Activated T-helper 1 cell treated with anti-CD3 and anti-CD28 coated beads, Interleukin-2, amount 50 U/mL, for 16 hours (primary cell): ENCODE measurements at places on chromosomes 1 and 21.

DNA sequence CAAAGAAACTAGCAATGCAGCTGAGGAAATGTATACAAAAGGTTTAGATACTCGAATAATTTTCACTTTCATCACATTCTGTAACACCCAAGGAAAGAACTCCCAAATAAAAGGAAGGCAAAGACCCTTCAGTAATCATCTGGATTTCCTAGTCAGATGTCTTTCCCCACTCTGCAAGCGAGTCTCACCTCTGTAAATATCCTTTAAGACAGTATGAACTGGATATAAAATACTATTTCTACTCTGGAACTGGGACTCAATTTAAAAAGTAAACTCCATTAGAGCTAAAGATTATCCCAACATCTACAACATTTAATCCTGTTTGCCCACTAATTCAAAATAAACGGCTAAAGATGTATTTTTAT, 27.0 kb downstream of the C2CD2 start:
- no peak for DNase-seq

GRCh38 chr1:159991513-159991912, 37.5 kb upstream of the SLAMF9 start:
- no peak for DNase-seq

DNA sequence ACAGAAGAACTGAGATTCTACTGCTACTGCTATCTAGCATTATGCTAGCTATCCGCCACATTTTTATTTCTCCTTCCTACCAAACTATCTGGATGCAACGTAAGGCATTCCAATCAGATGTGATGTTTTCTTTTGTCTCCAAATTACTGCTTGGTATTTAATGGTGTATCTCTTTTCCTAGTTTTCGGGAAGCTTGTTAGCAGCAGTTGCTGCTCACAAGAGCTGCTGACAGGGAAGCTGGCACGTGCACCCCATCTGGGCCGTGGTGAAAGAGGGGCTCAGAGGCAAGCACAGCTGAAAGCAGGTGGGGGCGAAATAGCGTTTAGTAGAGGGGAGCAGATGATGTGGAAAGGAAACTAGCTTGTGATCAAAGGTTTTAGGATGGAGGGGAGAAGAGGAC, 57.3 kb downstream of the JAK1 start:
- no peak for DNase-seq

- DNase-seq: no peak
Observed at GRCh38 chr1:176531036-176531435, 68.1 kb downstream of the PAPPA2 start.

GRCh38 chr1:182357171-182357570, 34.4 kb downstream of the GLUL start:
- DNase-seq: no peak

DNA sequence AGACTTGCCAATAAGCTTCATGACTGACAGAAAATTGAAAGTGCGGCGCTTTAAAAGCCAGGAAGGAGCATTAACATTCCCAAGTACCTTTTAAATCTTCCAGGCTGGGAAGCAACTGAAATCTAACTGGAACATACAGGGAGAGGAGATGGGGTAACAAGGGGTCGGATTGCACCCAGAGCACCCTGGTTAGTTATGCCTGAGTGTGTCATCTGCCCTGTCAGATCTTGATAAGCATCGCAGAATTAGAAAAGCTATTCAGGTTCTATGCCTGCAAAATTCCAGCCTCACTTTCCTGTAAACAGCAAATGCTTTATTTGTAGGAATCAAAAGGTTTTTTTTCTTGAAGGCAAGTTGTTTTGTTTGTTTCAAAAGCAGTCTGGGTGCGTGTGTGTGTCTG, 58.5 kb downstream of the SERBP1 start:
- no peak for DNase-seq

DNA sequence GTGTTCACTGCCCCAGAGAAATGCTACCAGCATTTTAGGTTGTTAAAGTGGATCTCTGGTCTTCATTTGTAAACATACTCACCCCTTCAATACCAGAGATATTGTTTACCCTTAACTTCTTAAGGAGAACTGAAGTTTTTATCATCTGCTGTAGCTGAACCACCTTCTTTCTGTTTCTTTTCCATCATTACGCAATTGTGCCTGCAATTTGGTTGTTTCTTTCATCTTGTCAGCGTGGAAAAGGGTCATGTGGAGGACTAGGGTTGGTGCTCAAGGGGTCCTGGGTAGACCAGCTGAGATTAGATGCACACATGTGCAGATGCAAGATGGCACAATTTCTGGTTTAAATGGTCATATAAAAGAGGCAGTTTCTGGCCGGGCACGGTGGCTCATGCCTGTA, 23.0 kb downstream of the GART start:
- no peak for DNase-seq

GRCh38 chr1:10596780-10597179, 122.0 kb downstream of the PEX14 start:
- DNase-seq: no peak

DNA sequence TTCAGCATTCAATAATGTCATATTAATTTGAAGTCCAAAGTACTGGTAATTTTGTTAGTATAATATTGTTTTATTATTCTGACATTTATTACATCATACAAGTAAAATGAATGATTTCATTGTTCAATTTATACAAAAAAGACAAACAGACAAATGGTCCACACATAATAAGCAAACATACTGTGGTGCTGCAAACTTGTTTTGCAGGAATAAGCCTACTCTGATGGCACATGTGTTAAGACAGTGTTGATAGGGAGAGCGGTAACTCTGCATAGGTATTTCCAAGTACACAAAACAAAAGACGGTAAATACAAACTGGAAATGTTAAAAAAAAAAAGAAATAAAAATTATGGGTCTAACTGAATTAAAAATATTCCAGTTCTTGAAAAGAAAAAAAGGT, 59.7 kb upstream of the DPYD start:
- no peak for DNase-seq

DNA sequence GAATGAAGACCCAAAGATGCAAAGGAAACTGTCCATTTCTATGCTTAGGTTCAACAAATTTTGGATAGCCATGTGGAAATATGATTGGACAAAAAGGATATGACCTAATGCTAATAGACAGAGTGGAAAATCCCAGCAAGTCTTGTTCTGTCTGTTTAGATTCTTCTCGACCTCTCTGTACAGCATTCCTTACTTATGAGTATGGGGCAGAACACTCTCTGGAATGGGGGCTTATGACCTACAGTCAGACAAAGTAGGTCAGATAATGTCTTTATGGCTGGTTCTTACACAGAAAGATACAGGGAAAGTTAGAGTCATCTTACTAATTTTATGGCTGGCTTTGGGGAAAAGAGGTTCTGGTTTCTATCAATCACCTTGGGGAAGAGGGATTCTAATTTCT, 2.8 kb downstream of the GCSAML start:
- no peak for DNase-seq

DNA sequence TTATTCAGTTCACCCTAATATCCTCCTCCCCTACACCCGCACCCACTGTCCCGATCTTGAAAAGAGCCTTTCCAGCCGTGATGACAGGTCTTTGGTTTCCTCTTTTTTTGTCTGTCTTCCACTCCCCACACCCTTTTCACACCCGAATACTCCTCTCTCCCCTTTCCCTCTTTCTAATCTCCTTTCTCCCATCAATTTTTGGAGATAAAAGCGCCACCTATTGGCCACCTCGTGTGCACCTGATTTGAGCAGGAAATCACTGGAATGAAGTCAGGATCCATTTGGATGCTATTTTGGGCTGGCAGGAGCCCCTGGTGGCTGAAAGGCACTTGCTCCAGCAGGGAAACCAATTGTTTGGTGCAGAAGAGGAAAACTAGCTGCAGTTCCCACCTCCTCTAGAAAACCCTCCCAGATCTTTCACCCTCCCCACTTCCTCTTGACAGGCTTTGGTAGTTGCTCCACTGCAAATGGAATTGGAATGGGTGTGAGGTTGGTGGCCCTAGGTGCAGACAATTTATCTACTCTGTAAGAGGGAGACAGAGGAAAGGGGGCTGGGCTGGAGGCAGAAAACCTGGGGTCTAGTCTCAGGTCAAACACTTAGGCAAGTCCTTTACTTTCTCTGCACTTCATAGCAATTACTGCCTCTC, 8.4 kb downstream of the FOXE3 start:
- no peak for DNase-seq

GRCh38 chr1:207937204-207937603, 26.3 kb upstream of the CD34 start:
- no peak for DNase-seq

DNA sequence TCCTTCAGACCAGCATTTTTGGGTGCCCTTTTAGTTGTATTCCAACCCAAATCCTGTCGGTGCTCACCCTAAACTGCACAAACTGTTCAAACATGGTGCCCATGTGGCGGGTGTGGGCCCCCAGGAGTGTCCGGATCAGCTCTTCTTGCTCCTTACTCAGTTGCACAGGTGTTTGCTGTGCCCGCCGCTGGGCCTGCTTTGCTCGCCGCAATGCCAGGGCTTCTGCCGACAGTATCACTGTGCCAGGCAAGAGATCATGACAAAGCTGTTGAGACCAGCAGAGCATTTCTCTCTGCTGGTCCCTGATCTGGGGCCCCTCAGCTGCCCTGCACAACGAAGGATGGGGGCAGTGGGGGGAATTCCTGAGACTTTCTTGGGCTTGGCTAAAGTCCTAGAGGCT, 4.9 kb downstream of the NR1I3 start:
- no peak for DNase-seq
